Heart right ventricle (tissue), 16 donors: ENCODE measurements at places on chromosomes 12 and 14.

- no peaks in the 10 kb centered on the region for H3K27me3 ChIP-seq
- DNase-seq, result no peak
- H3K36me3 ChIP-seq, result no peaks in the 10 kb centered on the region
- no peak overlapping the region for H3K27ac ChIP-seq
- peaks cover 6% of the 10 kb centered on the region for H3K4me1 ChIP-seq
Observed at GRCh38 chr12:108112832-108113556, 16.1 kb upstream of the WSCD2 start.

DNA sequence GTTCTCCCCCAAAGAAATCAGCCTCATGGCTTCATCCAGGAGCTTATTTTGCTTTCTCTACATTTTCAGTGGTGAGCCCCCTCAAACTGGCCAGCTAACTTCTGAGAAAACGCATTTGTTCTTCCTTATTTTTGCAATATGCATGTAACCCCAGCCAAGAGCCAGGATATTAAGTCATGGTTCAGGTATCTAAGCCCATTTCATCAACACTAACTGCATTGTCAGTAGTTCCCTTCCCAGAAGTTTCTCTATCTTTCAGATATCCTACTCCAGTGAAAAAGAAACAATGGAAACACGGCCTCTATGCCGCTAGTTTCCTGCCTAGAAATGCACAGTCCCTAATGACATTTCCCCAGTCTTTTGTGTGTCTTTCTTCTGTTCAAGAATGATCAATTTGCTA is 102.8 kb upstream of the RASSF8 start:
- no peak for DNase-seq
- no peak overlapping the region for H3K27ac ChIP-seq
- H3K27me3 ChIP-seq, result no peaks in the 10 kb centered on the region
- no peaks in the 10 kb centered on the region for H3K36me3 ChIP-seq
- H3K4me1 ChIP-seq, result no peaks in the 10 kb centered on the region
- H3K4me3 ChIP-seq, result no peak overlapping the region

DNA sequence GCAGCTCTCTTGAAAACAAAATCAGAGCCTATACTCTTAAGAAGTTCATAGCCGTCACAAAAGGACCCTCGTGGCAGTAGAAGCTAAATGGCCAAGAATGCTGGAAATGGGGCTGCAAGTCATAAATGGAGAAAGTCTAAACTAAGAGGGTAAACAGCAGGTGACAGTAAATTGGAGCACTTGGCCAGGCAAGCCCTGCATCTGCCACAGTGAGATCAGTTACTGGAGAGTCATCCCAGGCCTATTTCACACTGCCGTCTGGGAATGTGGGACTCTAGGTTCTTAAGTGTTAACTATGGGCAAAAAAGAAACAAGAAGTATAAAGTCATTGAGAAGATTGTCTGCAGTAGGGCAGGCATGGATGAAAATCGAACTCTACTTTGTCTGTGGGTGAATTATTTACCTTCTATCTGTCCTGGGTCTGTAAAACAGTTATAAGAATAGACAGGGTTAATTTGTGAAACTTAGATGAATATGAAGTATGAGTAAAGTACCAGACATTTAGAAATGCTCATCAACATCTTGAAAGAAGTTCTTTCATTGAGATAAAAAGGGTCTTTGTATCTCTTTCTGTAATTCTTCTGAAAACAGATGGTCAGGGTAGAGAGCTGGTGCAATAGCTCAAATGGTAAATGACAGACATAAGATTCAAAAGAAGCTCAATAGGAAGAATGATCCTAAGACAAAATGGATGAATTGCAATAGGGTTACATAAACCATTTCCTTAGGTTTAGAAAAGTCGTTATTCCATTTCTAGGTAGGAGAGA is 792.5 kb downstream of the DIO2 start:
- no peaks in the 10 kb centered on the region for H3K36me3 ChIP-seq
- no peak for DNase-seq
- H3K4me1 ChIP-seq, result no peaks in the 10 kb centered on the region
- no peak overlapping the region for H3K4me3 ChIP-seq

DNA sequence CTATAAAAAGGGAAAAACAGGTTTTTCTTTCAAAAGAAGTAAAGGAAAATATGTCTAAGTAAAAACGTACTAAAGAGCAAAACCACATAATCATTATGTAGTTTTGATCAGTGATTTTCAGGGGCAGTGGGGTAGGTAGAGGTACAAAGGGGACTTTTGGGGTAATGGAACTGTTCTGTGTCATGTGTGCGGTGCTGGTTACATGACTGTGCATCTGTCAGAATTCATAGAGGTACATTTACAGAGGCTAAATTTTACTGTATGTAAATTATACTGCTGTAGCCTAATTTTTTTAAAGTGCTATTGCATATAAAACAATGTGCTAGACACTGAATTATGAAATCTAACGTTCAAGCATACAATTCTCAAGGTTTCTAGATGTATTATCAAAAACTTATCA is 2.0 kb downstream of the ESR2 start:
- no peak for DNase-seq
- H3K4me3 ChIP-seq, result no peak overlapping the region
- H3K4me1 ChIP-seq, result peaks cover 7% of the 10 kb centered on the region
- H3K27me3 ChIP-seq, result peaks cover 24% of the 10 kb centered on the region
- H3K27ac ChIP-seq, result no peak overlapping the region

DNA sequence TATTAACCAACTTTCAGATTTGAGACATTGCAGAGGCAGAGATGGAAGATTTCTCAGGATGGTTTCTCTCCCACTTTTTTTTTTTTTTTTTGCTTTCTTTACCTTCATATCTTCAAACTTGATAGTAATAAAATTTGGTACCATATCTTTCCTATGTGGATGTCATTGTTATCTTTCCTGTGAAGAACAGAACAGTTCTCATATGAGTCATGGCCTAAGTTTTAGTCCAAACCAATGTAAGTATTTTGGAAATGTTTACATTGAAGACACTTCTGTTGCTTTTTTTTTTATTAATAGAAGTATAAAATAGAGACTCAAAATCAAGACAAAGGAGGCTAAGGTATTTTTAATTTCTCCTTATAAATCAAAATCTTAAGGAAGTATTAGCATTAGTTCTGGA is 95.2 kb downstream of the C12orf50 start:
- H3K4me3 ChIP-seq, result no peak overlapping the region
- no peak overlapping the region for H3K27ac ChIP-seq
- DNase-seq, result no peak
- no peaks in the 10 kb centered on the region for H3K27me3 ChIP-seq

- peak; percentile 25 for DNase-seq
- no peak overlapping the region for H3K4me3 ChIP-seq
- H3K27ac ChIP-seq, result no peak overlapping the region
- H3K4me1 ChIP-seq, result peaks cover 9% of the 10 kb centered on the region
- H3K27me3 ChIP-seq, result no peaks in the 10 kb centered on the region
- no peaks in the 10 kb centered on the region for H3K36me3 ChIP-seq
Observed at GRCh38 chr12:67754933-67755697, 106.6 kb downstream of the DYRK2 start.

DNA sequence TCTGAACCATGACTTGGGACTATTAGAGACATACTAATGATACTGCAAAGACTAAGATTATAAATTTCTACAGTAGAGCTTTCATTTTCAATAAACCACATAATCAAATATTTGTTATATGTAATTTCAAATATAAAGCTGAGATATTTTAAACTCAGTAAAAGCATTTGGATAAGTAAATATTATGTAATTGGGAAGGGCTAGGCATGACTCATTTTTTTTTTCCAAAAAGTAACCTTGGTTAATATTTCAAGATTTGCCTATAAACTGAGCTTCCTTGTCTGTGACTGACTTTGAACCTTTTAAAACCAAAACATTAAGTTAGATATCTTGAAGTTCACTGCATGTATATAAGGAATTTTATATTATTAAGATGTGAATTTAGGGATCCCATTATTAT is 332.5 kb downstream of the CEP128 start:
- H3K4me1 ChIP-seq, result no peaks in the 10 kb centered on the region
- no peak overlapping the region for H3K27ac ChIP-seq
- no peak overlapping the region for H3K4me3 ChIP-seq
- H3K36me3 ChIP-seq, result no peaks in the 10 kb centered on the region

DNA sequence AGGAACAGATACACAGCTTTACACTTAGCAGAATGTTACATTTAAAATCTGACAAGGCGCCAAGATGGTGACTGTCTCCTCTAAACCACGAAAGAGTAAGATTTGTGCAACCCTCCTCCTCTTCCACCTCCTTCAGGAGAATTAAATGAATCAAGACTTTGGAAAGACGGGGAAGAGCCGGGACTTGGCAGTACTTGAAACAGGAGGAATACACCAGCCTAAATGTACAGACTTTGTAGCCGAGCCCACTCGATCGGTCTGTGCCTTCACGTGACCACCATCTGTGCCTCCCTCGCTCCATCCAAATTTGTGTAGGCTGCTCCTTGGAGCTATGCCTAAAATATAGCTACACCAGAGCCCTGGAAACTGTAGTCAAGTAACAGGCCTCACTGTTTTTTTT is 38.3 kb downstream of the SSPN start:
- no peaks in the 10 kb centered on the region for H3K36me3 ChIP-seq
- DNase-seq, result no peak
- peaks cover 4% of the 10 kb centered on the region for H3K4me1 ChIP-seq

DNA sequence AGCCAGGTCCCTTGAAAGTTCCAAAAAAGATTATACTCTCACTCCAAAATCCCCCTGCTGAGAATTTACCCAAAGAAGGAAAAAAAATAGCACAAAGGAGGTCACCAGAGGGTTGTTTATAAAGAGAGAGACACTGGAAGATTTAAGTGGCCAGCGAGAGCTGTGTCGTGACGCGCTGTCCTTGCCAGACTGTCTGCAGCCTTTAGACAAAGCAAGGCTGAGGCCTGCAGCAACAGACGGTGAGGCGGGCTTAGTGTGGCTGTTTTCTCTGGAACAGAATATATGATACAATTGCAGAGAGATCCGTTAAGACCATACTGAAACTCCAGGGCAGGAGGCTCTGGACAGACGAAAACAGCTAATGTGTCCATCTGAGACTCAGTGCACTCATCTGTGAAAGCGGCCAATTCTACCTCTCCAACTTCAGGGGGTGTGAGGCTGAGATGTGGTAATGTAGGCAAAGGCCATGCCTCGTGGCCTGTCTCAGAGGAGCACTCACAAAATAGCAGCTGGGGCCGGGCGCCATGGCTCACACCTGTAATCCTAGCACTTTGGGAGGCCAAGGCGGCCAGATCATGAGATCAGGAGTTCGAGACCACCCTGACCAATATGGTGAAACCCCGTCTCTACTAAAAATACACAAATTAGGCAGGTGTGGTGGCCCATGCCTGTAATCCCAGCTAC is 36.2 kb downstream of the ANAPC7 start:
- no peak for DNase-seq
- H3K27me3 ChIP-seq, result no peaks in the 10 kb centered on the region
- H3K27ac ChIP-seq, result no peak overlapping the region
- peaks cover 11% of the 10 kb centered on the region for H3K4me1 ChIP-seq
- H3K4me3 ChIP-seq, result no peak overlapping the region
- H3K36me3 ChIP-seq, result peaks cover 3% of the 10 kb centered on the region

GRCh38 chr12:52022841-52023181 is 16.1 kb downstream of the TAMALIN start:
- peak overlapping the region; percentile 53 for H3K4me3 ChIP-seq
- no peaks in the 10 kb centered on the region for H3K36me3 ChIP-seq
- peak overlapping the region; percentile 83 for H3K27ac ChIP-seq
- peaks cover 5% of the 10 kb centered on the region for H3K4me1 ChIP-seq
- H3K27me3 ChIP-seq, result no peaks in the 10 kb centered on the region

DNA sequence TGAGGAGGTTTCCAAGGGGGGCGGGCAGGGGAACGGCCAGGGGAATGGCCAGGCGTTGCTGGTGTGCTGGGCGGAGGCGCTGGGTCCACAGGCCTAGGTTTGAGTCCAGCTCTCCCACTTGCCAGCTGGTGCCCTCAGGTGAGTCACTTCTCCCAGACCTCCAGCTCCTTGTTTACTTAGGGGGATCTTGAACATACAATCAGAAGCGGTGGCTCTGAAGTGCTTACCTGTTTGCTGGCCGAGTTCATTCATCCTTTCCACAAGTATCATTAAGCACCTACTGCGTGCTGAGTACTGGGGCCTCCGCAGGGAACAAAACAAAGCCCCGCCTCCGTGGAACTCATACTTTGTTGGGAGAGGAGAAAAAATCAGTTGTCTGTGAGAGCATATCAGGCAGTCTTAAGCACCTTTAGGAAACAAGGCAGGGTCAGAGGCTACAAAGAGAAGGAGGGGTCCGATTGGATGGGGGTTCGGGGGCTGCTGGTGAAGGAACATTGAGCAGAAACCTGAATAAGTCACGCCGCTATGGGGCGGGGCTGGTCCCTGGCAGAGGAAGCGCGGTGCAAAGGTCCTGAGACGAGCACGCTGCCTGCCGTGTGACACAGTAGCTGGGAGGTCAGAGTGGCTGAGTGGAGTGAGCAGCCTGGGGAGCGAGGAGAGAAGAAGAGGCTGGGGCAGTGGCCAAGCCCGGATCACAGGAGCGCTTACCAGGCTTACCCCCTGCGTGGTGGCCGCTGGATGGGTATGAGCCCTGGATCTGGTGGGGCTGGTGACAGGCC is 15.1 kb downstream of the MVK start:
- no peak for DNase-seq
- no peaks in the 10 kb centered on the region for H3K27me3 ChIP-seq
- no peak overlapping the region for H3K27ac ChIP-seq
- H3K36me3 ChIP-seq, result peaks cover 7% of the 10 kb centered on the region
- peaks cover 16% of the 10 kb centered on the region for H3K4me1 ChIP-seq

- H3K36me3 ChIP-seq, result no peaks in the 10 kb centered on the region
- no peaks in the 10 kb centered on the region for H3K4me1 ChIP-seq
- H3K4me3 ChIP-seq, result no peak overlapping the region
Observed at GRCh38 chr12:79127271-79127751, 262.7 kb downstream of the SYT1 start.
